Renal pelvis (tissue), 12 donors: ENCODE measurements at places on chromosomes 2 and 18.
A peak's percentile ranks its signal among the peaks of the same experiment; 100 is the strongest.

DNA sequence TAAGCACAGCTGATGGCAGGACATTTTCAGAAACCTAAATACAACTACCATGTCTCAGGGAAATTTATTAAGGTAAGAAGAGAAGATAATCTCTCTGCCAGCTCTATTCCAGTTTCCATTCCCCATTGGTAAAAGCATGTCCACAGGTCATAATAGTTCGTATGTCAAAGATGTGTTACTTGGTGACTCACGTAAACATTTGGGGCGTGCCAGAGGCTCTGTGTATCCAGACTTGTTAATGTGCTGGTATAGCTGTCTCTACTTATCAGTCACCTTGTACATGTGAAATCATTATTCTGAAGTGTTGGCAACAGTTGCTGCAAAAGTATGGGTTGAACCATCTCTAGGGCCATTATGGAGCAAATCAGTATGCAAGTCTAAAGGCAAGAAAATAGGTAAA is 1345.1 kb downstream of the SUCLG1 start:
- no peak for DNase-seq

GRCh38 chr2:32358111-32358482 is 1.3 kb downstream of the BIRC6 start:
- DNase-seq = peak; percentile 7

GRCh38 chr2:199707593-199708185 is 143.3 kb downstream of the FTCDNL1 start:
- DNase-seq = no peak

GRCh38 chr2:70354264-70354949 is 52.5 kb upstream of the FAM136A start:
- no peak for DNase-seq

DNA sequence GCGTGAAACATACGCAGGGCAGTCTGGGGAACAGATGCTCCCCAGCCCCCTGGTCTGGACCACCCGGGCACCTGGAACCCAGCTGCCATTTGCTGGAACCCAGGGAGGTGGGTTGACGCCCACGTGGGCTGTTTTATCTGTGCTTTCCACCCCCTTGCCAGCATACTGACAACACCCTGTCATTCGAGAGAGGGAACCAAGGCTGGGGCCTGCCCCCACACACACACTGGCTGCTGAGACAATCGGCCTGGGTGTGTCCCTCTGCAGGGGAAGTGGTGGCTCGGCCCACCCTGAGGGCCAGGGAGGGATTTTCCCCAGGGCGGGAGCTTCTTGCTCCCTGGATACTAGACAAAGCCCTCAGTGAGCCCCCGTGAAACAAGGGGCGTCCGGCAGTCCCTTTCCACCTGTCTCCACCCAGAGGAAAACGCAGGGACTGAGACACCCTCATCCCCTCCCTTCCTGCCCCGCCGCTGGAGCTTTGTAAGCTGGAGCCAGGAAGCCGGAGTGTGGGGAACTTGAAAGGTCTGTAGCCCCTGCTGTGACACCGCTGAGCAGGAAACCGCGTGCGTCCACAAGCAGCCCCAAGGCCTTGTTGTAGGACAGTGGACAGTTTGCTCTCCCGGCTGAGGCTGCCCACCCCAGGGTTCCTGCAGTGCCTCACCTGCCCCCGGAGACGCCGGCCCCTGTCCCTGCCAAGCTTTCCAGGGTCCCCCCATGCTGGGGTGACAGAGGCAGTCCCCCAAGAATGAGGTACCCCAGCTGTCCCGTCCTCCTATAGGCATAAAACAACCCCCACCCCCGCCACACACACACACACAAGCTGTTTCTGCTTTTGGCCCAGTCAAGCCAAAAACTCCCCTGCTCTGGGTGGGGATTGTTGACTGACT is 14.1 kb upstream of the KLF11 start:
- no peak for DNase-seq

DNA sequence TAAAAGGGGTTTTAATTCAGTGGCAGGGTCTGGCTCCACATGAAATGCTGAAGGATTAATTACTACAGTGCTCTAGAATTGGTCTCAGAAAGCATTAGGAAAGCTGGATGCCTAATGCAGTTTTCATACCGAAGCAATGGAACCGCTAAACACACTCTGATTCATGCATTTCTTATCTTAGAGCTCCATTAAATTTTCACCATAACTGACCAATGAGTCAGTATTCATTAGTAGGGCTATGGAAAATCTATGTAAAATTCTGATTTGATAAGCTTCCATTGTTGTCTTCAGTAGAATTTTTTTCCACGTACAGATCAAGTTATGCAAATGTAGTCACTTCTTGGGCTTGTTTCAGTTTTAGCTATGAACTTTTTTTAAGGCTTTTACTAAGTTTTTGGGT is 359.9 kb downstream of the ARHGAP15 start:
- DNase-seq = no peak

- DNase-seq = no peak
Observed at GRCh38 chr2:203451689-203452088, 83.4 kb downstream of the RAPH1 start.

GRCh38 chr18:60266558-60266957 is 106.0 kb downstream of the MC4R start:
- DNase-seq = no peak

GRCh38 chr18:3998698-3999333 is 456.3 kb downstream of the DLGAP1 start:
- peak; percentile 27 for DNase-seq

- DNase-seq = no peak
Observed at GRCh38 chr2:134852518-134852917, 14.1 kb downstream of the ACMSD start.

GRCh38 chr2:235515364-235515742 is 21.5 kb downstream of the AGAP1 start:
- no peak for DNase-seq

GRCh38 chr18:58669731-58670378 is 1.4 kb upstream of the MALT1 start:
- no peak for DNase-seq

GRCh38 chr18:48878471-48878870 is 72.3 kb downstream of the SMAD7 start:
- no peak for DNase-seq

DNA sequence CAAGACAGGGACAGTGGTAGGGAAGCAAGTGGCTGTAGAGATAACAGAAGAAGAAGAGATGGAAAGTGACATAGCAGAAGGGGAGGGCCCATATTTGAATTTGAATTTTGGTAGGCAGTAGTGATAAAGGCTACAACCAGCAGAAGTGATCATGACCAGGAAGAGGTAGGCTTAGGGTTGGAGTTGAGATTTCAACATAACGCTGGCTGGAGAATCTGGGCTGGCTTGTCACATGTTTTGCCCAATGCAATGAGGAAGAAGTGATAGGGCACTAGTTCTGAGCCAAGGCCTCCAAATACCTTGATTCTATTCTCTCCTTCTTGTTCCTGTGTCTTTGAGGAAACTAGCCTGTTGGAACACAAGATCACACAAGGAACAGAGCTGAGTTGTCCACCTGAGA is 69.4 kb downstream of the SCG2 start:
- no peak for DNase-seq

GRCh38 chr18:22841840-22842239 is 91.3 kb upstream of the RBBP8 start:
- DNase-seq = peak; percentile 28

DNA sequence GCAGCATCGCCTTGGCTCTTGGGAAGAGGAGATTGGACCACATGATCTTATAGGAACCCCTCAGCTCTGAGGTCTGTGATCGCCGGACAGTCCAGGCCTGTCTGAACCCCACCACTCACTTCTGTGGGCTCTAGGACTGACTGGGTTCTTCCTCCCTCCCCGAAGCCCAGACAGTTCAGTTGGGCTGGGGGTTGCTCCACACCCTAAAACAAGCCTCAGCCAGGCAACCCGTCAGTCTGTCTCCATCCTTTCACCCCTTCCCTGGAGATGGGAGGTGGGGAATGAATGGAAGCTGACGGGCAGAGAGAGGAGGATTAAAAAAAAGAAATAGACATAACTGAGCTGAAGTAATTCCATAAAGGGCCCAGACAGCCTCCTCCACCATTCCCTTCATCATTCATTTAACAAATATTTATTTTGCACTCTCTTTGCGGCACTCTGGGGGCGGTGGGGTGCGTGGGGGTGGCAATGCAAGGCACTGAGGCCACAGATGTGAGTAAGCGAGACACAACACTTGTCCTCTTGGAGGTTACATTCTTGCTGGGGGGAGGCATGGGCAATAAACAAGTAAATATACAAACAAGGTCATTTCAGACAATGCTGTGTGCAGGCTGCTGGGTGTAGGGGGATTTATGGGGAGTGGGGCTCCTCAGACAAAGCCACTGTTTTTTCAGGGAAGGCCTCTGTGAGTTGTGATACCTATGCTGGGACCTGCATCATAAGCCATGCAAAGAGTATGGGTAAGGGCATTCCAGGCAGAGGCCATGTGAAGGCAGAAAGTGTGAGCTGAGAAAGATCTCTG is 12.9 kb downstream of the WNT10A start:
- no peak for DNase-seq

- DNase-seq = no peak
Observed at GRCh38 chr2:231390667-231391066, 4.8 kb upstream of the B3GNT7 start.

DNA sequence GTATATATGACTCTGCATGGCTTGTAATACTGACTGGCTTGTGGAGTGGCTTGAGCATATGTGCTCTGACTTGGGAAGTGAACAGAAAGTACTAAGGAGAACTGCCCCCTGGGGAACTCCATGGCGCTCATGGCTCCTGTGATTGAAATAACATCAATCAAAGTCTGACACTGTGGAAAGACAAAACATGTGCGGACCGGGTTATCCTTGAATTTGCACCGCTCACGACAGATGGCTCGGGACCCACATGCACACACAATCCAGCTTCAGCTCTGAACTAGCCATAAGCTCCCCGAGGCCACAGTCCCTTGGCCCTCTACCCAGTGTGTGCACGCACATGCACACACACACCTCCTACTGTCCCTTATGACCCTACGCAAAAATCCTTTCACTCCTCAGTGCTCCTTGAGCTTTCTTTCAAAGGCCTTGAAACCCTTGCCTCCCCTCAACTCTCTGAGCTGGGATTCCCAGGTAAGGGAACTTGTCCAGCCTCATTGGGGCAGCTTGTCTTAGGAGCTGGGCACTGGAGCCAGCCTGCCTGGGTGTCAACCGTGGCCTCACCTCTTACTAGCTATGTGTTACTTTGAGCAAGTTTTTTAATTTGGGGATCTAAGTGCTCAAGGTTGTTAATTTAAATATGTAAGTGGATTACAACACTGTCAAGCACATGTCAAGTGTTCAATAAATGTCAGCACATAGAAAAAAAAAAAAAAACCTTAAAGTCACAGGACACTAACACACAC is 43.6 kb downstream of the MRPS5 start:
- DNase-seq = no peak

DNA sequence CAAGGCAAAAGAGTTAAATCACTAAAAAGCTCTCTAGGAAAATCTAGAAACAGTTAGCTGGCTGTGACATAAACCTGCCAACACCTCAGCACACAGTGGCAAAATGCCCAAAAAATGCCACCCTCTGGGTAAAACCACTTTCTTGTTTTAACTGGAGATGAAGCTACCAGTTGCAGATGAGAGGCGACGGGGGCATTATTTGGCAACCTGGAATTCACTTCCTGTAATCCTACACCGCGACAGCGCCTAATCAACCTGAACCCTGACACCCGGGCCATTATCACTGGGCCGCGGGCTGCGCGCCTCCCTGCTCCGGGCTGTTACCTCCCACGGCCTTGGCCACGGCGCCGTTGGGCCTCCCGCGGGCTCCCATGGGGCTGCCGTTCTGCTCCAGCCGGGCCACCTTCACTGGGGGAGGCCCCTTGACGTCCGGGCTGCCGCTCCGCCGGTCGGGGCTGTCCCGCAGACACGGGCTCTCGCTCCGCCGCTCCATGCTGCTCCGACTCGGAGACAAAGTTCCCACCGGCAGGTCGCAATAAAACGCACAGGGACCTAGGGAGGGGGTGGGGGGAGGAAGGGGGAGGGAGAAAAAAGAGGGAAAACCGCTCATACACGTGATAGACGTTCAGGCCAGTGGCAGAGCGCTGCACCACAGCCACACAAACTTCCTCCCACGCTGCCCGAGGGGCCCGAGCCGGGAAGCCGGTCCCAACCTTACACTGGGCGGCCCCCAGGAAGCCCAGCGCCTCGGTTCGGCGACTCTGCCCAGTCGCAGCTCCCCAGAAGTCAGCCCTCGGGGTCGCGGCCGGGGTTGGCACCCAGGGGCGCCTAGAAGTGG is 2.0 kb downstream of the SATB2 start:
- no peak for DNase-seq

- no peak for DNase-seq
Observed at GRCh38 chr2:173584676-173585458, 230.2 kb downstream of the CDCA7 start.

DNA sequence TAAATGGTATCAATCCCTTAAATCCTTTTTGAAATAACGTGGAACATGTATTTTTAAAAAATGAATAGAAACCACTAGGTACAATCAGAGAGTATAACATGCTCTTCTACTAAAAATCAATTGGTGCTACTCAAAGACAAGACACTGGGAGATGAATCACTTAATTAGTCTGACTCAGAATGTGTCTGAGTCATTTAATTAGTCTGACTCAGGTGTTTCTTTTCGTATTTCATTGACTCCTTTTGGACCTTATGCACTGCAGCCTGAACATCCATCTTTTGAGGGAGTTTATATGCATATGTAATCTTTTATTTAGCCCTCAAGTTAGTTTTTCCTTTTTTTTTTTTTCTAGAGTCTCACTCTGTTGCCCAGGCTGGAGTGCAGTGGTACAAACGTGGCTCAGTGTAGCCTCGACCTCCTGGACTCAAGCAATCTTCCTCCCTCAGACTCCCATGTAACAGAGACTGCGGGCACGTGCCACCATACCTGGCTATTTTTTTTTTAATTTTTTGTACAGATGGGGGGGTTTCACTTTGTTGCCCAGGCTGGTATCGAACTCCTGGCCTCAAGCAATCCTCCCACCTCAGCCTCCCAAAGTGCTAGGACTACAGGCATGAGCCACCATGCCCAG is 26.5 kb downstream of the PPP4R3B start:
- no peak for DNase-seq

GRCh38 chr2:217743966-217744761 is 258.6 kb downstream of the TNS1 start:
- DNase-seq = no peak

GRCh38 chr2:224432003-224432579 is 30.2 kb upstream of the FAM124B start:
- DNase-seq = no peak

DNA sequence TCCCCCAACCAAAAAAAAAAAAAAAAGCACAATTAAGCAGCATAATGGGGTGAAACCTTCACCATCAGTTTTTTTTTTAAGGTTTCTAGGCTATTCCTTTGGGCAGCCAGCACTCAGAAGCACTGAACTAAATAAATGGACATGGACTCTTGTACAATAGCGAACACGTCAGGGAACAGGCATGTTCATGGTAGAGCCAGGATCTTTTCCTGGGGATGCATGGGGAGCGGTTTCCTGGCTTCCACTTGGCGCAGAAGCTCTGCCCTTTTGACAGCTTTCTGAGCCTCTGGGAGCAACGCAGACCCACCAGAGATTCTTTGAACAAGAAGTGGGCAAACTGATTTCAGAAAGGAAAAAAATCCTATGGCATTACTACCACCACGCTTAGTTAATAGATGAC is 35.0 kb downstream of the ALPK2 start:
- DNase-seq = no peak

GRCh38 chr2:190722061-190722759 is 73.3 kb downstream of the NAB1 start:
- DNase-seq = no peak
